ENCODE measurements at places on chromosomes 2 and 18.
A peak's percentile ranks its signal among the peaks of the same experiment; 100 is the strongest.

GRCh38 chr18:56388571-56388970, 249.8 kb downstream of the TXNL1 start:
- DNase-seq = no peak

DNA sequence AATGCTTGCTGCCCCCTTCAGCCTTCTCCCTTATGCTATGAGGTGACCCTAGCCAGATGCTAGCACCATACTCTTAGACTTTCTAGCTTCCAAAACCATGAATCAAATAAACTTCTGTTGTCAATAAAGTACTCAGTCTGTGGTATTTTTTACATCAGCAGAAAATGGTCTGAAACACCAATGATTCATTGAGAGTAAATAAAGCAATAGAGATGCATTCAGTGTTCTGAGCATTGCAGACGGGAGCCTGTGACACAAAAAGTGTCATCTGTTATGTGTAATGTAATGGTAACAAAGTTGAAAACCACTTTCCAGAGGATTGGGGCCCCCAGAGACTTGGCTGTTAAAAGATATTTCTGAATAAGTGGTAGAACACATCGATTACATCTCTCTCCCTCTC, 758.0 kb upstream of the NRXN1 start:
- DNase-seq = no peak

- DNase-seq = peak; percentile 4
Observed at GRCh38 chr2:160252278-160252887, 52.3 kb upstream of the ITGB6 start.

DNA sequence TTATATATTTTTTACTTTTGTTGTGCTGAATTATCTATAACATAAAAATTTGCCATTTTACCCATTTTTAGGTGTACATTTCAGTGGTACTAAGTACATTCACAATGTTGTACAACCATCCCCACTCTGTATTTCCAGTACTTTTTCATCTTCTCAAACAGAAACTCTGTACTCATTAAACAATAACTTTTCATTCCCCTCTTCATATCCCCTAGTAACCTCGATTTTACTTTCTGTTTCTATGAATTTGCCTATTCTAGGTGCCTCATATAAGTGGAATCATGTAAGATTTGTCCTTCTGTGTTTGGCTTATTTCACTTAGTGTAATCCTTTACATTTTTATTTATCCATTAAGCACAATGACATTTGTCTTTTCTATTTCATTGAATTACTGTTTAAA, 51.3 kb downstream of the GTF2A1L start:
- no peak for DNase-seq

- DNase-seq = no peak
Observed at GRCh38 chr2:38491436-38491835, 111.3 kb downstream of the HNRNPLL start.

- DNase-seq = no peak
Observed at GRCh38 chr2:72533765-72534164, 292.1 kb downstream of the EXOC6B start.

GRCh38 chr2:200762127-200762526, 49.6 kb upstream of the BZW1 start:
- DNase-seq = no peak

- no peak for DNase-seq
Observed at GRCh38 chr2:73092146-73092783, 20.5 kb downstream of the RAB11FIP5 start.

GRCh38 chr2:150983314-150983897, 278.3 kb downstream of the RBM43 start:
- no peak for DNase-seq

DNA sequence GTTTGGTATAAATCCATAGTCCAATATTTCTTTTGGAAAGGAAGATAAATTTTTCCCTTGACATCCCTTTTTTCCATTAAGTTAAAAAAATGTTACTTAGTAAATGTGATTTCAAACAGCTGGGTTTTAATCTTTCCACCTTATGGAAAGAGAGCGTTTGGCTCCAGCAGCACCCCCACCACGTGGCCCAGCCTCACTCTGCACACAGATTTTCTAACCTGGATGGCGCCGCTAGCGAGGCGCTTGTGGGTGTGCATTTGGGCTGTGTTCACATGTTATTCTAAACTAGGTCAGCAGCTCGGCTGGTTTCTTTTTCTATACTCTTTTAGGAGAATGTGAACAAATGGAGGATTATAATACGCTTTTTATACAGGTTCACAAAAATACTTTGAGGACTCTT, 218.0 kb downstream of the LDLRAD4 start:
- no peak for DNase-seq

- no peak for DNase-seq
Observed at GRCh38 chr2:203585516-203585915, 50.4 kb upstream of the RAPH1 start.

DNA sequence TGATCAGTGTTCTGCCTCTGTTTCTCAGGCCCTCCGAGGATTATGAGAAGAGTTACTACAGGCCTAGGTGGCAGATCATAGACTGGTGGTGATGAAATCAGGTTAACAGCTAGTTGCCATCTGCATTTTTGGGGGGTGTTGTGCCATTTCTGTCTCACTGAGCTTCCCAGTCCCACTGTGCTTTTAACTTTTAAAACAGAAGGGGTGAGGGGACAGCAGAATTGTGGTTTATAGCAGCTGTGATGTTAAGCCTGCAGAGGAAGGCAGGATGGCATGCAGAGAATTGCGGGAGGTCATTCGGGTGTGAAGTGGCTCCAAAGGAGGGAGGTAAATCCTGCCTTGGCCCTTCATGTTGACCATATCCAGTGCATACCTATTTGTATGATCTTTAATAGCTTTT, 5.0 kb downstream of the CAB39 start:
- DNase-seq = no peak

- DNase-seq = no peak
Observed at GRCh38 chr18:79947054-79947755, 4.2 kb downstream of the SLC66A2 start.

DNA sequence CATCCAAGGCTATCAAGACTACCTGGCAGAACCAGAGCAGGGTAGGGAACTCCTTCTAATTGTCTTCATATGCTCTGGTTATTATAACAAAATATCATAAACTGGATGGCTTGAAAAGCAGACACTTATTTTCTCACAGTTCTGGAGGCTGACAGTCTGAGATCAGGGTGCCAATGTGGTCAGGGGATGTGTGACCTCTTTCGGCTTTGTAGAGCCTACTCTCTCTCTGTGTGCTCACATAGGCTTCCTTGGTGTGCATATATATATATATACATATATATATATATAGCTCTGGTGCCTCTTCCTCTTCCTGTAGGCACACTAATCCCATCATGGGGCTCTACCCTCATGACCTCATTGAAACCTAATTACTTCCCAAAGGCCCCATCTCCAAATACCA, 101.6 kb downstream of the ARL6IP6 start:
- DNase-seq = no peak

DNA sequence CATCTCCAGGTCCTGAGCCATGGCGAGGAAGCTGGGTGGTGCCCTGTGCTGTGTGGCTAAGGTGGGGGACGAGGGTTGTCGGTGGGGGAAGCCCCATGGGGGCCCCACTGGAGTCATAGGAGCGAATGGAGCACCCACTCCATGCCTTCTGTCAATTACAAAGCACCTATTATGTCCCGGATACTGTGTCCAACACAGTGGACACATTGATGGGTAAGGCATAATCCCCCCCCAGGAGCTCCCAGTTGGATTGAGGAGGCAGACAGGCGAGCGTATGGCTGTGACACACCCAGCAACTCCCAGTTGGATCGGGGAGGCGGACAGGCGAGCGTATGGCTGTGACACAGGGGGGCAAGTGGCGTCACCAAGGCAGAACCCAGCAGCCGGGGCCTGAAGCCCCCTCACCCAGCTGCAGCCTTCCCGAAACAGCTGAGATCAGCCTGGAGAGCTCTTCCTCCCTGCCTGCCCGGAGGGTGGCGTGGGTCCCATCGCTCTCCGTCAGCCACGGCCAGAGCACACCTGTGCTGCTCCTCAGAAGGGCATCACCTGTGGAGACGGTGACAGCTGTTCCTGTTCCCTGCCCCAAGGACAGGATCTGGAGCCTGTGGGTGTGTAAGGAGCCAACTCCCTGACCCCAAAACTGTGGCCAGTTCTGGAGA, 69.6 kb downstream of the HPCAL1 start:
- no peak for DNase-seq

DNA sequence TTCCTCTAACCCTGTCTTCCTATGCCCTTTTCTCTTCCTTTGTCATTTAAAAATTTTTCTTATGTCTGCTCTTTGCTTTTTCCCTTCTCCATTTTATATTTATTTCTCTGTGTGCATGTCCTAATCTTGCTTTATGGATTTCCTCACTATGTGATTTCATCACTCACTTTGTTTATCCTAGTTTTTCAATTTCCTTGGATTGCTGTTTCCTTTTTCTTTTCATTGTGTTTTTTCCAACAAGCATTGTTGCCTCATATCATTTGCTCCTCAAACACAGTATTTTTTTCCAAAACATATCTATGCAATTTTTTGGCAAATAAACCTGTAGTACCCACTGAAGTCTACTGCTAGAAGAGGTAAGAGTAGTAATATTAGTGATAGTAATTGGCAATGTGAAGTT, 67.4 kb upstream of the PNPT1 start:
- no peak for DNase-seq

- DNase-seq = no peak
Observed at GRCh38 chr2:184359379-184359778, 238.9 kb upstream of the ZNF804A start.

DNA sequence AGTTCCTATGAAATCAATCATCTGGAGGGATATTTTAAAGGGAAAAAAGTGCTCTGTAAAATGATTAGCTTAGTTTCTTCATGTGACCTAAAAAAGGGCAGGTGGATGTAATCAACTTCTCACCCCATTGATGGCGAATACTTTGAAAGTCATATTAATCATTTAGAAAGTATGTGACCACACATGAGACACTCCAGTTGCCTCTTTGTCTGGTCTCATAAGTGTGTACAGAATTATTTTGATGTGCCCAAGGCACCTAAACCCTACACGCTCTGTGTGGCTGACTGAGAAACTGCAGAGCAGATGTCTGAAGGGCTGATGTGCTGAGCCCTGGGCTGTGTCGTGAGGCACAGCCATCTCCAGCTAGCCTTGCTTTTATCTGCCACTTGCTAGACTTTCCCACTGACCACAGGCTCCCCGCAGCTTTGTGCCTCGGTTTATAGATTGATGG, 26.9 kb downstream of the SGPP2 start:
- no peak for DNase-seq

DNA sequence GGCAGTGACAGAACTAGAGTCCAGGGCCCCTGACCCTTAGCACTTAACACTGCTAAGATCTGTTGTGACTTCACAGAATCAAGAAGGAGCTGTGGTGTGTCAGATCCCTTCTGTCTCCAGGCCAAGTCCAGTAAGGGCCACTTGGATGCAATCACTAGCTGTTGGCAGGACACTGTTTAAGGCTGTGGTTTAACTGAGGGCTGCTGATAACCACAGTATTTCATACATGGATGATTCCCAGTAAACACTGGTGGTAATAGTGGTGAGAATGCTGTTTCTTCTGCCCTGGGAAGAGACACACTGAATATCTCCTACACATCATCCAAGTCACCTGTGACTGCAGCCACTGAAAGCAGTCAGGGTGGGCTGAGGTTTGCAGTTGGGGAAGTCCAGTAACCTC, 77.7 kb upstream of the FBXO11 start:
- no peak for DNase-seq

GRCh38 chr2:233288663-233289062, 19.0 kb upstream of the SAG start:
- no peak for DNase-seq

- DNase-seq = no peak
Observed at GRCh38 chr2:29942711-29943110, 21.3 kb upstream of the ALK start.

GRCh38 chr2:152369176-152369860, 34.3 kb downstream of the FMNL2 start:
- DNase-seq = no peak

DNA sequence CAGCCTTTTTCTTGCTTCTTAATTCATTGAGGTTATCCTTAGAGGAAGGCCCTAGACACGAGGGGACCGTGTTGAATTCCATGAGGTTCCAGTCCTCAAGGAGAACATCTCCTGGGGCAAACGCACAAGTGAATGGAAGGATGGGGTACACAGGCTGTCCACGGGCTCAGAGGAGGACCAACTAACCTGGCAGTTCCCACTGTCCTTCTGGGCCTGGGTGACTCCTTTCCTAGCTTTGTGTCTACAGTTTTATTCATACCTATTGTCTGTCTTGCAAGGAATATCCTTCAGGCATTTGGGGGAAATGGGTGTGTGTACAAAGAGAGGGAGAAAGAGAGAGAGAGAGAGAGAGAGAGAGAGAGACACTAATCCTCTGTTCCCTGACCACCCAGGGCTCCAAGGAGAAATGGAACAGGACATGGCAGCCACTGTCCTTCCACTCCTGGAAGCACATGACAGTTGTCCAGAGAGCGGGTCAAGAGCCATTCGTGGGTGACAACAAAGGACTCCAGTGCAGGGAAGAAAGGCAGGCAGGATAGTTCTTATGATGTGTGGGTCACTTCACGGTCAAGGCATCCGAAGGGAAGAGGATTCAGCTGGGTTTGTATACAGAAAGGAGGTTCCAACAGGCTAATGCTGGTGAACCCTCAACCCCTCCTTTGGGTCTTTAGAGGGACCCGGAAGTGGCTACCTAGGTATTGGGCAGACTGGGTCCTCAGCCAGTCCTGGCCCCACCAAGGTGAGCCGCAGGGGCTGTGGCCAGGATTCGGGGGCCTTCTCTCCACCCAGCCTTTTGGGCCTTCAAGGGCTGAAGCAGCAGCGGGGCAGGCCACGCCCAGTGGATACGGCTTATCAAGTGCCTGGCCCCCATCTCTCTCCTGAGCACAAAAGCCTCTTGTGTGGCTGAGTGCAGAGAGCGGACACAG, 150.6 kb downstream of the MYCN start:
- DNase-seq = no peak

DNA sequence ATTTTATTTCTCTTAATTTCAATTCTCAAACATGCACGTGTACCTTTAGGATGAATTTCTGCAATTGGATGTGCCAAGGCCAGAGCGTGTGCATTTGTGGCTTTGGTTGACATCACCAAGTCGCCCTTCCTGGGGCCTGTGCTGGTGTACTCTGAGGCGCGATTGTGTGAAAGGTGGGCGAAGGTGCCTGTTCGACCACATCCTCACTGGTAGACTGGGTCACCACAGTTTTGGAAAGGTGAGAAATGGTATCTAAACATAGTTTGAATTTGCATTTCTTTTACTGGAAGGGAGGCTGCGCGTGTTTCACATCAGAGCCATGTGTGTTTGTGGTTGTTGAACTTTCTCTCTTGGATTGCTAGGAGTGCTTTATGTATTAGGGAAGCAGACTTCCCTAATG, 89.8 kb downstream of the LDLRAD4 start:
- DNase-seq = no peak

DNA sequence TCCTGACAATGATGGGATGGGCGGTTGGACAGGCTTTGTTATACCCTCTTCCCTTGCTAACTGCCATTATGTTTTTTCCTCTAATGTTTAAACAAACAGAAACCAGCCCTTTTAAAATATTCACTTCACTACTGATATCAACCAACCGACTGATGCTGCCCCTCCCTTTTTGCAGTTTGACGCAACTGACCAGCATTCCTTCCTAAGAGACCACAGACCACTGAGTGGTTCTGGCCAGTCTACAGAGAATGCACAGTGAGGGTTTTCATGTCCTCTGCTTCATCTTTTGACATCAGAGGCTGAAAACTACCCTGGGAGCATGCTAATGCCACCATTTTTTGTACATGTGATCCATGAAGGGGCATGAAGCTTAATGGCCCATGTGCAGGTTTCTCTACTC, 85.3 kb downstream of the CYP26B1 start:
- no peak for DNase-seq

GRCh38 chr2:186882511-186883071, 33.6 kb upstream of the ZSWIM2 start:
- no peak for DNase-seq

Data from NCI-H774 (cell line).